ENCODE measurements at places on chromosomes 11 and 22.

GRCh38 chr11:8807544-8808225 lies 103.3 kb upstream of the AKIP1 start:
- no peak for DNase-seq

GRCh38 chr22:24200619-24201212 lies 19.4 kb downstream of the SUSD2 start:
- DNase-seq, result no peak

DNA sequence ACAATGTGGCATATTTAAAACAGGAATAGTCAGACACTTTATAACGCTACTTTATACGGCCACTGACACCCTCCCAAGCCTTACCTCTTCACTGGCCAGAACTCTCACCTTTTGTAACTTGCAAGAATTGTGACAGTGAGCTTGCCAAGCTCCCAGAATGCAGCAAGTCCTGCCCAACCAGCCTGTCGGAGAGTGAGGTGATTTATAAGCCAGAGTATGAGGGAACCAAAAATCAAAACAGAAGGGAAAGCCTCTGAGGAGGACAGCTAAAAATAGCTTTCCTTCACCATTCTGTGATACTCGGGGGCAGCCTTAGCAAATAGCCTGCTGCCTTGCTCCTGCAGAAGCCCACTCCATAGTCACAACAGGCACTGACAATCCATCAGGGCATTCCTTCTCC lies 229.7 kb downstream of the FAM76B start:
- DNase-seq, result no peak

GRCh38 chr11:102957953-102958352 lies 2.4 kb upstream of the MMP13 start:
- no peak for DNase-seq

DNA sequence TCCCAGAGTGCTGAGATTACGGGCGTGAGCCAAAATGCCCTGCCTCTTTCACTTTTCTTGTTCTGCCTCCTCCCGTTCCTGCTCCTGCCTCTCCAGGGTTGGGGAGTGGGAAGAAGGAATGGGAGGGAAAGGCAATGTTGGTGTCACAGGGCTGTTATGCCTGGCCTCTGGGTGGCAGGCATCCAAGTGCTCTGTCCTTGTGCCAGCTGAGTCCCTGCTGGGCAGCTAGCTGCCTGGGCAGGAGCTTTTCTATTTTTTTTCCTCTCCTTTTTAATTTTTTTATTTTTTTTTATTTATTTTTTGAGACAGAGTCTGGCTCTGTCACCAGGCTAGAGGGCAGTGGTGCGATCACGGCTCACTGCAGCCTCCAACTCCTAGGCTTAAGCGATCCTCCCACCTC lies 4.1 kb upstream of the SAC3D1 start:
- DNase-seq, result no peak

GRCh38 chr11:22521226-22521625 lies 104.4 kb downstream of the FANCF start:
- no peak for DNase-seq

DNA sequence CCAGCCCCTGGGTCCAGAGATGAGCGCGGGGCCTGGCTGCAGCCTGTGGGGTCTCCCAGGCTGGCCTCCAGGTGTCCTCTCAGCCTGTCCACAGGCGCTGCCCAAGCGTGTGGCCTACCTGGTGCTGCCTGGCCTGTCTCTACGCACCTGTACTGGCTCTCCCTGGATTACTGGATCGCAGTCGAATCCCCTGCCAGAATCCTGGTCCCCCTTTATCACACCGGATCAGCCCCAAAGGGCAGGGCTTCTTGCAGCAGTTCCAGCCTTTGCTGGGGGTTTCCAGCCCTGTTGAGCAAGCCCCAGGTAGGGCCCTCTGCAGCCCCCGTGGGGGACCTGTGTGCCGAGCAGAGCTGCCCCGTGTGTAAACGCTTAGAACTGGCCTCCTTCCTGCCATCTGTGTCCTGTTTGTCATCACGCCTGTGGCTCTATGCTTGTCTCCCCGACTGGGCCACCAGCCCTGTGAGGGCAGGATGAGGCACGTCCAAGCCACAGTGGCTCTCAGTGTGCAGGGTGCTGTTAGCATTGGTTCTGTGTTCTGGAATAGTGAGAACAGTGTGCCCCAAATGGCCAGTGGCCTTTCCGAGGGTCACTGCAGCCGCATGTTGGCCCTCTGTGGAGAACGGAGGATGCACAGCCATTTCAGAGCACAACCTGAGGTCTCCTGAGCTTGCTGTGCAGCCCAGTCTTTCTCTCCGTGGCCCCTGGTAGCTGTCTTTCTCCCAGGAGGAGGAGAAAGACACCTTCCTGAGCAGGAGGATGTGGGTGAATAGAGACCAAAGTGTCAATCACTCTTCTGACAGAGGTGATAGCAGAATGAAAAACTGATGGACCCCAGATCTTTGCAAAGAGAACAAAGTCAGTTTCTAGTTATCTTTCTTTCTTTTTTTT lies 13.9 kb upstream of the TXNRD2 start:
- DNase-seq, result no peak

DNA sequence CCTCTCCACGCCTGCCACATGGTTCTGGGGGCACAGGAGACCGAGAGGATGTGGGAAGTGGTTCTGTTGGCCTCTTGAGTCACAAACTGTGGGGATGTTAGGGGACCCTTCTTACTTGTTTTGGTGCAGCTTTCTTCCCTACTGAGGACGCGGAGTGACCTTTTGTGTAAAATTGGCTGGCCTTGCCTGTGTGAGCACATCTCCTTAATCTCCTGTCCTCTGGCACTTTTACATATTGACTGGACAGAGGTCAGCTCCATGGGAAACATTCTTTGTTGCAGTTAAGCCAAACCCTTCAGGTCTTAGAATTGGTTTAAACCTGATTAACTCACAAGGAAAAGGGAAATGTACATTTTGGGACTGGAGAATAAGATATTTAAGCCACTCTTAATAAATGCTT lies 51.2 kb upstream of the TENM4 start:
- DNase-seq, result no peak

DNA sequence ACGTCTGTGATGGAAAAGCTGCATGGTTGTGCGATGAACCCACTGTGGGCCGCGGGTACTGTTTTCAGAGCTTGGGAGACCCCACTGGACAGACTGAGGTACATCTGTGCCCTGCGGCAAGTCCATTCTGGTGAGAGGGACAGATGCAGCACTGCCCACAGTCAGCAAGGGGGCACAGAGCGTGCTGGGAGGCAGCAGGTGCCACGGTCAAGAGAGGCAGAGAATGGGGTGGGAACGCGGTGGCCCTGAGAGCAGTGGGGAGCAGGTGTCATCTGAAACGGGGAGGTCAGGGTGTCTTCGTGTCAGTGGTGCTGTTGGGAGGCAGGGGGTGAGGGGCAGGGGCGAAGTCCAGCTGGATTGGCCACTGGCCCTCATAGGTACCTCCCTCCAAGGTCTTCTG lies 32.0 kb downstream of the TBC1D22A start:
- no peak for DNase-seq

DNA sequence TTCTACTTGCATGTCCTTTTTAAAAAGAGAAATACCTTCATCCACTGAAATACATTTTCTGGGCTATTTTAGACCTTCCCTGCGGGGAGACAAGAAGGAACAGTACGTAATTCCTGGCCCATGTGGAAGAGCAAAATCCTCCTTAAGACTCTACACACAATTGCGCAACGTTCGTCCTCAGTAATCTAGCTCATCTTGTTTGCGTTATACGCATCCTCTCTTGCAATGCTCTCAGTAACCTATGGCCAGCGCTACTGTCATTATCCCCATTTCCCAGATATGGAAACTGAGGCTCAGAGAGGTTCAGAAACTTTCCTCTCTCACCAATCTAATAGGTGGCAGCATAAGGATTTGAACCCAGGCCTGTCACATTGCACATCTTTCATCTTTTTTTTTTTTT lies 54.6 kb downstream of the RPUSD4 start:
- DNase-seq, result no peak

DNA sequence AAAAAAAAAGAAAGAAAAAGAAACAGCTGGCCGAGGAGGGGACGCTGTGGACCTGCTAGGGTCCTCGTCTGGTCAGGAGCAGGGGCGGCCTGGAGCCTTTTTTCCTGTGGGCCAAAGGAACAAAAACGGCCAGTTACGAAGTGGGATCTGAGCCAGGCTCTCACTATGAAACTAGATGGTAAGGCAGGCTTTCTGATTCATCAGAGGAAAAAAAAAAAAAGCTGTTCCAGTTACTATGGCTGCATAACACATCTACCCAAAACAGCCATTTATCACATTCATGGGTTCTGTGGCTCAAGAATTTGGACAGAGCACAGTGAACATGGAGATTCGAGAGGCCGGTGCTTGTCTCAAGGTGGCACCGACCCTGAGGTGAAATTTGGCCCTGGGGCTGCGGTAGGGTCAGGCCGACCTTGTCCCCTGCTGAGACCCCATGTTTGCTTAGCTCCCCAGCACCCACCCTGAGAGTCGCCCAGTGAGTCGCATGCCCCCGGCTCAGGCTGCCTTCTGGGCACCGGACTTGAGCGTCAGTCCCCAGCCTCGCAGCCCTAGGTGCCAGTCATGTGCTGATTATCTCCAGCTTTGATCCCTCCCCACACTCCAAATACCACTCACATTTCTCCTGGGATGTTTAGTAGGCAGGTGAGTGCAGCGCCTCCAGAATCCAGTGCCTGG lies 34.2 kb downstream of the MRGPRD start:
- no peak for DNase-seq

DNA sequence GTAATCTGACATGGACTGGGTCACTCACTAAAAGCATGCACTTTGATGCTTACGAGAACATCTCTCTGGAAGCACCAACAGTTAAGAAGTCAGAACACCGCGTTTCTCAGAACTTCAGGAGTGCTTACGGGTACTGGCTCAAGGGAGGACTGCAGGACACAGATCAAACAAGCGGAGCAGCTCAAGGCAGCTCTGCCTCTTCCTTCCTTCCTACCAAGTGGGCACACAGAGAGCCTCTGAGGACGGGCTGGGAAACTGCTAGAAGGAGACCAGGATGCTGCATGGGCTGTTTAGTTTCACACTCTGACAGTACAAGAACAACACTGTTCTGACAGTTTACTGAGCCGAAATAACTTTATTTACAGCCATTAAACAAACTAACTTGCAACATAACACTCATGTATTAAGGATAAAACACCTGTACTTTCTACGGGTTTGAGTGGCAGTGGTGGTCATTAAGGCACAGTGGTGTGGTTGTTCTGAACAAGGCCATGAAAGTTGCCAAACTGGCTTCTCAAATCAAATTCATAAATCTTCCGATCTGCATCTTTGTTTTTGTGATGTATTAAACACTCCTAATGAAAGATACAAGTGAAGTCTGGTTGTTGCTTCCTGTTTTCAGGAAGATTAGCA lies 37.5 kb downstream of the ARFGAP3 start:
- DNase-seq, result no peak

- no peak for DNase-seq
These were observed 564.4 kb upstream of the LUZP2 start for GRCh38 chr11:23932485-23932898.

GRCh38 chr11:65925397-65925796 lies 6.2 kb downstream of the DRAP1 start:
- no peak for DNase-seq

GRCh38 chr11:27186580-27186979 lies 146.0 kb downstream of the BBOX1 start:
- no peak for DNase-seq

GRCh38 chr11:123443851-123444623 lies 14.0 kb downstream of the GRAMD1B start:
- DNase-seq, result no peak

DNA sequence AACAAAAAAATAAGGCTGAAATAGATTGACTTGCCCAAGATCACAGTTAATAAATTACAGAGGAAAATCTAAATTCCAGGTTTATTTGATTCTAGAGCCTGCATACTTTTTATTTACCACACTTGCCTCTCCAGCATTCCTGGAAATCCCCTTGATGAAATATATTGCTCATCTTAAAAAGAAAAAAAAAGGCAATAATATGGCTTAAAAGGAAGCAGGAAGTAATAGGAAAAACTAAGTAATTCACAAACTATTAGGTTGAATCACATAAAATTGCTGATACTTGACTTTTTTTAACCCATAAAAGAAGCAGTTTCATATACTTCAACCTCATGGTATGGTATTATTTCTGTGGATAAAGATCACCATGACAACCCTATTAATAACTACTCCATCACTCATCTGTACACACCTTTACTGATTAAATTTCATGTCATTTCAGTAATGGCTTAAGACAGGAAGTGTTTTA lies 52.9 kb downstream of the COPB1 start:
- DNase-seq, result no peak

DNA sequence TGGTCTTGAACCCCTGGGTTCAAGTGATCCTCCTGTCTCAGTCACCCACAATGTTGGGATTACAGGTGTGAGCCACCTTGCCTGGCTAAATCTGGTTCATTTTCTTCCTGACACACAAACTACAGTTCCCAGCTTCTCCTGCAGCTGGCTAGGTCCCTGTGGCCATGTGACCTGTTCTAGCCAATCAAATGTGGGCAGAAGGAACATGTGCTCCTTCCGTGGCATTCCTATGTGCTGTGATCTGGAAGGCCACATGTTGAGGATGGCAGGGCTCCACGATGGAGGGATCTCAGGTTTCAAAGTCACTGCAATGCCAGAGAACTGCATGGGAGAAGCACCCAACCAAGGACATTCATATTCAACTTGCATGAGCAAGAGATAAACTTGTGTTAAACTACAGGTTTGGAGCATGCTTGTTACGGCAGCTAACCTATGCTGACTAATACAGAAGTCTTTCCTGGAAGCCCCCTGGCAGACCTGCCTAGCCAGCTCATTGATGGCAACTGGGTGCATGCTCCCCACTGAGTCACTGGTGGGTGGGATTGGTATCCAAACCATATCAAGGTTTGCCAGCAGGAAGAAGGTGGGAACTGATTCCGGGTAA lies 86.0 kb downstream of the RPS6KA4 start:
- no peak for DNase-seq

- no peak for DNase-seq
These were observed 265.1 kb downstream of the NELL1 start for GRCh38 chr11:20934516-20934915.

DNA sequence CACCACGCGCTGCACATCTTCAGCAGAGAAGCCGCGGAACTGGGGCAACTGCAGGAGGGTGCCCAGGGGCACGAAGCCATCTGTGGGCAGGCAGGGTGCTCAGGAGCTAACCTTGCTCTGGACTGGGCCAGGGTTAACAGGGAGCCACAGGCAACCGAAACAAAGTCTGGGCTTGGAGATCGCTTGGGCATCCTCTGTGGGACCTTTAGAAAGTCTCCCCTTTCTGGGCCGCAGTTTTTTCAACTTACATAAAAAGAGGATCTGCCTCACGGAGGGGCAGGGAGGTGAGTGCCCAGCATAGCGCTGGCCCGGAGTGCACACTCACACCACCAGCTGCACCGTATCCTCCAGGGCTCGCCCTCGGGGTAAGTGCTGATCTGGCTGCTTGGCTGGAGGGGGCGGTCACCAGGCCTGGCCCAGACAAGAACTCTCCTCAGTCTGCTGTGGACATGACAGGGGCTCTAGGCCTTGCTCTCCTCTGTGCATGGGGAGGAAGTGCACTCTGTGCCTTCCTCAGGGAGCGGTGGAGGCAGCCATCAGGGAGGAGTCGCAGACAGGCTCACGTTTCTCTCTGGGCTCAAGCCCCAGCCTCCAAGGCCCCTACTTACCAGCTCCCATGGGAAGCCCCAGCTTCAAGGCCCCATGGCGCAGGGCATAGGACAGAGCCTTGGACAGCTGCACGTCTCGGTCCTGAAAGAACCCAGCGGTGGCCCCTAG lies 937 bp downstream of the TRPT1 start:
- no peak for DNase-seq

GRCh38 chr11:87851234-87851633 lies 324.0 kb downstream of the RAB38 start:
- no peak for DNase-seq

- peak; percentile 80 for DNase-seq
These were observed 1.6 kb downstream of the PIM3 start for GRCh38 chr22:49962012-49962750.

Data from stimulated activated naive CD4-positive, alpha-beta T cell (primary cell).